ENCODE measurements at places on chromosomes 6 and 20.

DNA sequence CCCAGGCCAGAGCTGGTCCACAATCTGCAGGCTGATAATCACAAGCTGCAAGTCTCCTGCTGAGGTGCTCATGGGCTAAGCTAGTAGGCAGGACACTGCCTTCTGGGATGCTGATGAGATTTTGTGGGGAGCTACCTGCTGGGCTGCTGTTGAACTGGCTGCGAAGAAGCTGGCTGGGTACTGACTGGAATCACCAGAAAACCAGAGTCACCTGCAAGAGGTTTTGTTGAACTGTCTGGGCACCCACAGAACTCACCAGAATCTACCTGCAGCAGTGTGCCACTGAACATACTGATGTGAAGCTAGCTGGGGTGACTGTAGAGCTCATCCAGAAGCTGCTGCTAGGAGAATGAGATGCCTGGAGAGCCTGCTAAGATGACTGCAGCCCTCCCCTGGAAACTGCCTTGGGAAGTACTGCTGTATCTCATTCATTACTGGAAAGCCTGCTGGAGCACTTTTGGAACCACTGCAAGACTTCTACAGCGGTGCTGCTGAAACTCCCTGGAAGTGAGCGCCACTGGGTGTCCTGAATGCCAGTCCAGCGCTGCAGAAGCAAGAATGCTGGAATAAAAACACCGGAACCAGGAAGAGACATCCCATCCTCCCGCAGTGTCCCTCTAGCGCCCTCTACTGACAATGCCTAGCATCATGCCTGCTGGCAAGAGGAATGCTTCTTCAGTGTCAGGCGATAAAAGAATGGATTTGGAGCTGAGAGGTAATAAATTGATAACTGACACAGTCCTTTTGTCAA lies 64.9 kb upstream of the ARHGAP18 start:
- DNase-seq, result peak; percentile 28

DNA sequence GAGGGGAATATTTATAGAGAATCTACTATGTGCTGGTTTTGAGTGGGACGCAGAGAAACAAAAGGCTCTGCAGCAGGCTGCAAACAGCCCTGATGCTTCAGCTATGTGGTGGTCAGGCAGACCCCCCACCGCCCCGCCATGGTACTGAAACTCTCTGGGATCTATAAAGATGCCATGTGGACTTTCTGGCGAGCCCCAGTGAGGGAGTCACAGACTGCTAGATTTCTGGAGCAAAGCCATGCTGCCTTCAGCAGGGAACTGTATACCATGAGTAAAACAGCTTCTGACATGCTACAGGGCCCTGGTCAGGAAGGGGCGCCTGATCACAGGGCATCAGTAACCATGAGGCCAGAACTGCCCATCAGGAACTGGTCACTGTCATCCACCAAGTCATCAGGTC lies 19.2 kb upstream of the BPIFB1 start:
- DNase-seq, result no peak

DNA sequence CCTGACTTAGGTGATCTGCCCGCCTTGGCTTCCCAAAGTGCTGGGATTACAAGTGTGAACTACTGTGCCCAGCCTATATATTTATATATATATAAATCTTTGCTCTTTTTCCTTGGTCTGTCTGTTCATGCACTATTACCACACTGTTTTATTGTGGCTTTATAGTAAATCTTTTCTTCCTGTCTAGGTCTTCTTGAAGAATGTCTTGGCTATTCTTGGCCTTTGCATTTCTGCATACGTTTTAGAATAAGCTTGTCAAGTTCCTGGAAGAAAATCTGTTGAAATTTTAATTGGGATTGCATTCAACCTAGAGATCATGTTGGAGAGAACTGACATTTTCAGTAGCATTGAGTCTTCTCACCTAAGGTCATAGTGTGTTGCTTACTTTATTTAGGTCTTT lies 37.1 kb downstream of the MYO6 start:
- DNase-seq, result no peak

- no peak for DNase-seq
These were observed 91.7 kb upstream of the KCNQ5 start for GRCh38 chr6:72530152-72530551.

GRCh38 chr6:111565326-111566221 lies 40.1 kb downstream of the TRAF3IP2 start:
- DNase-seq, result no peak

DNA sequence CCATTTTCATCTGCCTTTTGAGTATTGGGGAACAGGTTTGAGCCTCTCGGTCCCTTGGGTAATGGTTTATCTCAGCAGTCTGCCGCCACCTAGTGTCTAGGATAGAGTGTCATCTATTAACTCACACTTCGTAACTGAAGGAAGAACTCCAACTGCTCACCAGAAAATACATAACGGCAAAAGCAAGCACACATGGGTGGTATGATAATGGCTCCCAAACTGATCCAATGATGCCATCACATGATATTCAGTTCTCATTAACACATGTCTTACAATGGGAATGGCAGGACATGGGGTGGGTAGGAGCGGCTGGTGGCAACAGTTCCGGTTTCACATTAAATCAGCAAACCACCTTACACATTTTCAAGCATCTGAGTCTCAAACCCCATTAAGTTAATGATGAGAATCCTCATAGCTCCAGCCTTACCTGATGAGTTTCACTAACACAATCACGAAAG lies 110.7 kb upstream of the PHACTR1 start:
- DNase-seq, result no peak
